Vagina (tissue), 2 donors: ENCODE measurements at places on chromosomes 1 and 21.

GRCh38 chr1:83508485-83509151, 490.3 kb downstream of the TTLL7 start:
- DNase-seq, result no peak

GRCh38 chr1:203985676-203986075, 87.2 kb upstream of the SOX13 start:
- no peak for DNase-seq

DNA sequence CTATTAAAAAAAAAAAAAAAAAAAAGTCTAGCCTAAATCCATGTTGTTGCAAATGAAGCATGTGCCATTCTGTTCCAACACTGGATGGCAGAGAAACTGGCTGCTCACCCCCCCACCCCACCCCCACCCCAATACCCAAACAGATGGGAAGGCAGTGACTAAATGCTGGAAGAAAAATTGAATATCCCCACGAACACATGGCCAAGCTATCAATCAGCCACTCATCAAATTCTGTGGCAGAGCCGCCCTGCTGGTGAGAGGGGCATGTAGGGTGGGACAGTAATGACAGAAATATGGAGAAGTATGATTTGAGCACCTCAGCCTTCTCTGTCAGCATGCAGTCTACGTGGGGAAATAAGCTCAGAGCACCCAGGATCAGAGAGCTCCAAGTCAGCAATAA, 34.1 kb downstream of the OPTC start:
- DNase-seq, result no peak

GRCh38 chr1:153566414-153567371, 1.0 kb upstream of the S100A2 start:
- DNase-seq, result peak; percentile 99

DNA sequence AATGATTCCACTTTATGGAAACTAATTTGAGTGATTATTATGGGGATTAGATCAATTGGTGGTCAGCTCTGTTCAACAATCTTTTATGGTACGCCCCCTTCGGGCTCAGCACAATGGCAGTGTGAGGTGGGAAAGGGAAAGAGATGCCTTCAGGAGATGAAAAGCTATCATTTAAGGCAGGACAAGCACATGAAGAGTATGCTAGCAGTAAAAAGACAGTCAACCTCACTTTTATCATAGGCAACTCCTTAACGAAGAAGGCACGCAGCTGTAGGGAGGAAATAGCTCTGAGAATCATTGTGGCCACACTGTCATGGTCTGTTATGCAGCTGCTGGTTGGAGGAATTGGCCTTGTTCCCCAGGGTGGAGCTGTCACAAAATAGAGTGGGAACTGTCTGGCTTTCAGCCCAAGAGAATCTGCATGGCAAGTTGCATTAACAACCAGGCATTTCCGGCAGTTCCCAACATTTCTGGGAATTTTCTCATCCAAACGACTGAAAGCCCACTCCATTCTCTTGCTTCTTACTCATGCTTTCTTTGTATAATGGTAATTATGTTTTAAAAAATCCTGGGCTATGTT, 54.4 kb upstream of the BCL10 start:
- DNase-seq, result no peak
